Ovary (tissue), 10 donors: ENCODE measurements at places on chromosomes 2 and 18. TPM values are rescaled to one million over a fixed set of nuclear protein-coding genes. Genes with fewer than 3 reads are reported as not detected.

The CD28 gene
- 2.6 TPM for total RNA-seq

The SFT2D3 gene
- total RNA-seq, result 6.9 TPM

The MYO7B gene
- total RNA-seq, result not detected

The GALNT14 gene
- total RNA-seq, result not detected

The DSG4 gene
- not detected for total RNA-seq

The SIX3 gene
- total RNA-seq, result not detected

The TCF23 gene
- 41.7 TPM for total RNA-seq

GRCh38 chr2:38740851-38741731, 10.1 kb downstream of the SRSF7 start:
- no peak for DNase-seq

DNA sequence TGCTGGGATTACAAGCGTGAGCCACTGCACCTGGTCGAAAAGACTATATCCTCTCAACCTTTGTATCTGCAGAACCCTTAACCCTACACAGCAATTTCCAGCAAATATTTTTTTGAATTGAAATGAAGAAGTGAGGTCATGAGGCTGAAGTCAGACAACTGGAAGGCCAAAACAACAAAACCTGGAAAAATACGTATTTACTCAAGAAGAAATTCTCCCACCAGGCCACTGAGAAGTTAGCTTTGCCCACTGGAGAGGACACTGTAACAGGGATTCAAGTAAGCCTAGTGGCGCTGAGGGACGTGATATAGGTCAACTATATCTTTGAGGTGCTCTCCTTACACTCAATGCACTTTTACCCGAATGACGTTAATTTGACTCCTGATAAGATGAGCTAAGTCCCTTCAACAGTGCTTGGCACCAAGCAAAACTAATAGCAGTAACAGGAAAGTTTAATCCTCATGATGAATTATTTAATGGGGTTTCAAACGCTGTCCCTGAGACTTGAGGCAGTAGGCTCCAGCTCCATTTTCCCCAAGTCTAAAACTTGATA, 1.9 kb downstream of the HDLBP start:
- no peak for DNase-seq

DNA sequence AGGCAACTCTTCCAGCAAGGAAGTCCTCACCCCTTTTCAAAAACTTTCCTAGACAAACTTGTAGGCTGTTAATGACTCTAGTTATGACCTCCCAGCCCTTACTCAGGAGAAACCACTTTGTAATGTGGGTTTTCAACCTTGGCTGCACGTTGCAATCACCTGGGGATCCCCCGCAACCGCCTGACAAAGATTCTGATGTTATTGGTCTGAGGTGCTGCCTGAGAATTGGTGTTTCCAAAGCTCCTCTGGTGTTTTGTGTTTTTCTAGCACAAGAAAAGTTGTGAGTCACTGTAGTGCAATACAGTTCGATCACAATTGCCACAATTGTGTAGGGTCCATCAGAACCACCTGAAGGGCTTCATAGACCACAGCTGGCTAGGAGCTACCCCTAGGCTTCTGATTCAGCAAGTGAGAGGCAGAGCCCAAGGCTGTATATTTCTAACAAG, 121.6 kb downstream of the SP100 start:
- no peak for DNase-seq

- DNase-seq, result no peak
Measured at GRCh38 chr2:234457421-234457820, 39.5 kb downstream of the ARL4C start.

- DNase-seq, result no peak
Measured at GRCh38 chr2:121140734-121141133, 144.3 kb downstream of the TFCP2L1 start.

GRCh38 chr2:37742286-37742685, 70.8 kb upstream of the CDC42EP3 start:
- no peak for DNase-seq

DNA sequence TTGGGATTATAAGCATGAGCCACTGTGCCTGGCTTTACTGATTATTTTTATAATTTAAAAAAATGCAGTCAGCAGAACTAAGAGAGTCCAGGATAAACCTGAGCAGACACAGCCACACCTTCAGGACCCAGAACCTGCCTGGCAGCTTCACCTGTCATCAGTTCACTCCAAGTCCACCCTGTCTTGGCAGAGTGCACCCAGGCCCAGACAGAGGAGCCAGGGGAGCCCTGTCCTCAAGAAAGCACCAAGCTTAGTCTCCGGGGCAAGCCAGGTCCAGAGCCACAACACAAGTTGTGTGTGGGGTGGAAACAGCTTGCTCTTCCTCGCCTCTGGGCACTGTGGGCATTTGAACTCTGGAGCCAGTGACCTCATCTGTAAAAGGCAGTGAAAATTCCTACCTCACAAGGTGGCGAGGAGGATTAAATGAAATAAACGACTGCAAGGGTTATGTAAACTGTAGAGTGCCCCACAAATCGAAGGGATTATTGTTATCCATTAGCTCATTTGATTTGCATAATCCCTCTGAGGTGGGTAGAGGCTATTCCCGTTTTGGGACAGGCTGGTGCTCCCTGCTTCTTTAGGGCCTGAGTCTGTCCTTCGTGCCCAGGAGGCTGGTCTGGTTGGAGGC, 24.7 kb downstream of the MYCN start:
- DNase-seq, result no peak

DNA sequence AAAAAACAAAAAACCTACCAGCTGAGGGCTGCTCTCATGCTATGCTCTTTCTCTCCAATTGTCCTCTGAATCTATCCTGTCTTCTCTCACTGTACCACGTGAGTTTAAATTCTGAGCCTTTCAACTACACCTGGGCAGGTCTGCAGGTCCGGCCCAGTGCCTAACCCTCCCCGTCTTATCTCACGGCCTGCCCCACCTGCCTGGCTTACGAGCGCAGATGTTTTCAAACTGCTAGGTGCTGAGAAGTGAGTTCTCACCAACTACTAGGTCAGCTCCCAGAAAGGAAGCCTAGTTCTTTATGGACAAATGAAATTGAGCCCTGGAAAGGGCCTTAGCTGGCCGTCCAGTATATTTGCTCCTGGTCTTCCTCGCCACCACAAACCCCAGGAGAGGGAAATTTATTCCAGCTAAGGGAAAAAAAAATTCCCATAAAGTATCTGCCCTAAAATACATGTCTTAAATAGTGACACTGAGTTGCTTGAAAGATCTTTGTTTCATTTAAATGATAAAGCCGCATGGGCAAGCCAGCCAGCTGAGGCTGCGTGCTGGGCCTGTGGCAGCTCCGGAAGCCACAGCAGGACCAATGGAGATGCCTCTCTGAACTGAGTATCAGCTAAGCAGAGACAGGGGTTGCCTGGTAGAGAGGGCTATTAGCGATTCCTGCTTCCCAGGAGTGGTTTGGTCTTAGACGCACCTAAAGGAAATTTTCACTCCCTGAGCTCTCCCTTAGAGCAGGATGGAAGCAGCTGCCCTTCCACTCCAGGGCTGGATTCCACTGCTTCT, 92.5 kb upstream of the NCK2 start:
- no peak for DNase-seq

GRCh38 chr2:36255863-36256262, 99.7 kb upstream of the CRIM1 start:
- no peak for DNase-seq

GRCh38 chr2:240237609-240238174, 97.2 kb upstream of the OTOS start:
- DNase-seq, result peak; percentile 53

DNA sequence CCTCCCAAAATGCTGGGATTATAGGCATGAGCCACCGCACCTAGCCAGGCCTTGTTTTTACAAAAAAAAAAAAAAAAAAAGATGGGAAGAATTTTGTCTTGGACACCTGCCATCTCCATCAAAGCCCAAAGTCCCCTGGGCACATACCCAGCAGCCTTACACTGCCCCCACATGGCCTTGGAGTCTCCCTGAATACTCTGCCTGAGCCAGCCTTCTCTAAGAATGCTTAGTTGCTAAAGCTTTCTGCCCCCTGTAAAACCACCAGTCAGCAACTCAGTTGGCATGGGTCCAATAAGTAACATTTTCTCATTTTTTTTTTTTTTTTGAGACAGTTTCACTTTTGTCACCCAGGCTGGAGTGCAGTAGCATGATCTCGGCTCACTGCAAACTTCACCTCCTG, 40.6 kb downstream of the SPC25 start:
- DNase-seq, result peak; percentile 62

- no peak for DNase-seq
Measured at GRCh38 chr18:39571511-39571910, 2005.9 kb upstream of the CELF4 start.
